Activated naive CD4-positive, alpha-beta T cell treated with anti-CD3 and anti-CD28 coated beads, Interleukin-2, amount 10 ng/mL, durations not matched to agents 5 hours and 36 hours (primary cell): ENCODE measurements at places on chromosomes 4 and X. TPM values are rescaled to one million over a fixed set of nuclear protein-coding genes. Genes with fewer than 3 reads are reported as not detected.

IL1RAPL1 gene
- total RNA-seq: not detected

MAGEA9B gene
- total RNA-seq: not detected

SSX4 gene
- not detected for total RNA-seq

NR3C2 gene
- 5.4 TPM for total RNA-seq

FGF2 gene
- total RNA-seq: 0.05 TPM

SOX3 gene
- not detected for total RNA-seq

TCP11X2 gene
- total RNA-seq: not detected

RBM46 gene
- not detected for total RNA-seq
